ENCODE measurements at places on chromosomes 2 and 18. TPM values are rescaled to one million over a fixed set of nuclear protein-coding genes. Genes with fewer than 3 reads are reported as not detected.

The DTNA gene
- total RNA-seq = 5.5 TPM

The PTRHD1 gene
- total RNA-seq = 22.0 TPM

The SNRNP27 gene
- 33.3 TPM for total RNA-seq

The DUSP19 gene
- total RNA-seq = 4.1 TPM

The TRIM54 gene
- 0.72 TPM for total RNA-seq

The KCNS3 gene
- total RNA-seq = 1.2 TPM

The NT5C1B gene
- total RNA-seq = not detected

The CDCA7 gene
- total RNA-seq = 0.80 TPM

The SNORC gene
- total RNA-seq = 1.4 TPM

The GBX2 gene
- not detected for total RNA-seq

The UNC80 gene
- 0.18 TPM for total RNA-seq

The IL1A gene
- total RNA-seq = 0.12 TPM

The RUFY4 gene
- total RNA-seq = not detected

The KLHL29 gene
- total RNA-seq = 3.0 TPM

The UGT1A1 gene
- total RNA-seq = not detected

The ONECUT2 gene
- total RNA-seq = 0.30 TPM

The TRAF3IP1 gene
- total RNA-seq = 25.0 TPM

The RND3 gene
- 16.8 TPM for total RNA-seq

The SERPINB3 gene
- not detected for total RNA-seq

The CFC1 gene
- total RNA-seq = not detected

The KATNAL2 gene
- total RNA-seq = 3.5 TPM

The HNRNPLL gene
- 59.2 TPM for total RNA-seq

The NCKAP1 gene
- total RNA-seq = 111 TPM

The ACTR2 gene
- total RNA-seq = 39.4 TPM

The MAL gene
- total RNA-seq = 0.45 TPM

The TUBA4B gene
- 0.27 TPM for total RNA-seq

The SERPINB11 gene
- not detected for total RNA-seq

The DHRS9 gene
- total RNA-seq = 1.6 TPM

The GPR75 gene
- 2.1 TPM for total RNA-seq

The ARHGAP28 gene
- 28.7 TPM for total RNA-seq

The FAM161A gene
- total RNA-seq = 4.9 TPM

The C2orf74 gene
- total RNA-seq = 19.3 TPM

The CCDC102B gene
- 2.5 TPM for total RNA-seq

The IL36G gene
- total RNA-seq = not detected

The SCYGR7 gene
- not detected for total RNA-seq
